ENCODE measurements at places on chromosomes 16 and 17. TPM values are rescaled to one million over a fixed set of nuclear protein-coding genes. Genes with fewer than 3 reads are reported as not detected.

Gene SHPK
- total RNA-seq, result 9.2 TPM

Gene CDH8
- not detected for total RNA-seq

GRCh38 chr16:19458722-19459379, 41.2 kb downstream of the TMC5 start:
- DNase-seq, result no peak
- H3K4me1 ChIP-seq, result no peaks in the 10 kb centered on the region
- no peaks in the 10 kb centered on the region for H3K36me3 ChIP-seq
- H3K27me3 ChIP-seq, result peaks cover 8% of the 10 kb centered on the region
- H3K4me3 ChIP-seq, result no peak overlapping the region

DNA sequence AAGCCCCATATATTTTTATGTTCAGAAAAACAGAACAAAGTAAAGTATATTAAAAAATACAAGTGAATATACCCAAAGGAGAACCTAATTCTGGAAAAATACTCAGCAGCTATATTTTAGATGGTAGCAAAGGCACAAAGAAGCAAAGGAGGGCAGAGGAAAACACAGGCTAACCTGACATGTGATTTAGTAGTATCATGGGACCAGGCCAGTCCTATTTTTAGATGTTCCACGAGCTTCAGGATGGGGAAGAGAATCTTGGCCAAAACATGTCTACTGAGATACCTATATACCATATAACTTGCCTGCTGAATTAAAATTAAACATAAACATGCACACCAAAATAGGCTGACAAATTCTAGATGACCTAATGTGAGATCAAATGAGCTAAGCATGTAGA, 32.9 kb downstream of the SMYD4 start:
- H3K27me3 ChIP-seq, result no peaks in the 10 kb centered on the region
- H3K4me1 ChIP-seq, result no peaks in the 10 kb centered on the region
- no peak overlapping the region for H3K4me3 ChIP-seq

DNA sequence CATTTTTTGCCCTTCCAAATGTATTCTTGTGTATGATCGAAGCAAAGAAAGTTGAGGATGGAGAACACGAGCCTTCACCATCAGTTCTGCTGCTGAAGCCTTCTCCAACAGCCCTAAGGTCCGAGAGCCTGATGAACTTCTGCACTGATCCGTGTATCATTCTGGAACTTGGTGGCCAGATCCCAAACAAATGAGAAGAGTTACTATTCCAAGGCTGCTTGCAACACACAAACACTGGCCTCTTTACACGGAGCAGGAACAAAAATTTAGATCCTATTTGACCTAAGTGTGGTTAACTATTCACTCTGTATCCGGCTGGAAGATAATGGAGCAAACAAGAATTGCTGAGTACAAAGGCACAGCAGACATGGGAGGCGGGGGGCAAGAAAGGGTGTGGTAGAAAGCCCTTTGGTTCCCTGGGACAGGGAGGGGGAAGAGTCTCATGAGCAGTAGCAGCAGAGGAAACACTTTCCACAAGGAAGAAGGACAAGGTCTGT, 282.9 kb downstream of the SOX9 start:
- no peak overlapping the region for H3K27ac ChIP-seq
- no peak for DNase-seq
- no peaks in the 10 kb centered on the region for H3K27me3 ChIP-seq
- H3K4me1 ChIP-seq, result no peaks in the 10 kb centered on the region
- no peak overlapping the region for H3K4me3 ChIP-seq

- H3K4me3 ChIP-seq, result peak overlapping the region; percentile 23
- peaks cover 13% of the 10 kb centered on the region for H3K27me3 ChIP-seq
- H3K4me1 ChIP-seq, result peaks cover 5% of the 10 kb centered on the region
- no peak for DNase-seq
- no peaks in the 10 kb centered on the region for H3K36me3 ChIP-seq
Measured at GRCh38 chr17:47286198-47286914, 32.7 kb downstream of the ITGB3 start.

DNA sequence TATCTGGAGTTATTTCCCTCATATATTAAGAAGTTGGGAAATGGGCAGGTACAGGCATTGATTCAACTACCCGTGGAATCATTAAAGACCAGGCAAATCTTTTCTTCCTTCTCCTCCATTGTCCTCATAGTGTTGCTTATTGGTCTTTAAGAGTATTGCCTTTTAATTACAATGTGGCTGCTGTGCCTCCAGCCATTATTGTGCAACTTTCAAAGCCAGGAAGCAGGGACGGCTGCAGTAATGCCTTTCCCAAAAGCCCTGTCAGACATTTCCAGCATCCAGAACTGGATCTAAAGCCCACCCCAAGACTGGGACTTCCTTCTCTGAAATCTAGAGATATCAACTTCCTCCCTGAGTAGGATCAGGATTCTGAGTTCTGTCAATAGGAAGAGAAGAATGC, 42.3 kb upstream of the MED9 start:
- no peak overlapping the region for H3K27ac ChIP-seq
- no peaks in the 10 kb centered on the region for H3K27me3 ChIP-seq
- H3K4me3 ChIP-seq, result no peak overlapping the region
- H3K4me1 ChIP-seq, result no peaks in the 10 kb centered on the region

Gene GNGT2
- total RNA-seq, result 27.5 TPM

DNA sequence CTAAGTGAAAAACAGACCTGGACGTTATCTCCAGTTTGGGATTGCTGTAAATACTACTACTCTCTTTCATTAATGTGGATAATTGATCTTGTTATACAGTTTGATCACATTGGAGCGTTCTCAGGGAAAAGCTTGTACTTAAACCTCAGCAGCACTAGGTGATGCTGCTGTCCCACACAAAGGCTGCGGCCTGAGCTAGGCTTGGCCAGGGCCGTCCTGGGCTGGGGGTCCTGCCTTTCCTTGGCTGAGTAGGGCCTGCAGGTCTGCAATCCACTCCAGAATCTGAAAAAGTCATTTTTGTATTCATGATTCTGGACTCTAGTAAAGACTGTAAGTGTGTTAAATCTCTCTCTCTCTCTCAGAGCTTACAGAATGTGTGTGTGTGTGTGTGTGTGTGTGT, 23.7 kb upstream of the PMFBP1 start:
- no peak overlapping the region for H3K4me3 ChIP-seq
- no peak overlapping the region for H3K27ac ChIP-seq
- H3K36me3 ChIP-seq, result no peaks in the 10 kb centered on the region
- no peak for DNase-seq

DNA sequence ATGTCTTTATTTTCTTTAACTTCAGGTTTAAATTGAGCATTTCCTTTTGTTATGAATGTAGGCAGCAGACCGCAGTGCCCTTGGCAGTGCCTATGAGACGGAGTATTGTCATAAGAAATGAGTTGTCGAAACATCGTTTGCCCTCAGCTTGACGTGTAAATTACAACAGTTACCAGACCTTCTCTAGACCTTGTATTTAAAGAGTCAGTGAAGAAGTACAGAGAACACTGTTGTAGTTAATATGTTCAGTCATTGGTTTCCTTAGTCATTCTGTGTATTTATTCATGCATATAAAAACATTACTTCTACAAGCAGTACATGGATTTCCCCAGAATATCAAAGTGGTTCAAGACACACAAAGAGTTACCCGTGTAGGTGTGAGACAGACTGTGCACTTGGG, 19.0 kb downstream of the IRF8 start:
- H3K4me1 ChIP-seq, result peaks cover 16% of the 10 kb centered on the region
- no peak overlapping the region for H3K27ac ChIP-seq
- peaks cover 10% of the 10 kb centered on the region for H3K36me3 ChIP-seq
- H3K27me3 ChIP-seq, result no peaks in the 10 kb centered on the region
- no peak for DNase-seq

DNA sequence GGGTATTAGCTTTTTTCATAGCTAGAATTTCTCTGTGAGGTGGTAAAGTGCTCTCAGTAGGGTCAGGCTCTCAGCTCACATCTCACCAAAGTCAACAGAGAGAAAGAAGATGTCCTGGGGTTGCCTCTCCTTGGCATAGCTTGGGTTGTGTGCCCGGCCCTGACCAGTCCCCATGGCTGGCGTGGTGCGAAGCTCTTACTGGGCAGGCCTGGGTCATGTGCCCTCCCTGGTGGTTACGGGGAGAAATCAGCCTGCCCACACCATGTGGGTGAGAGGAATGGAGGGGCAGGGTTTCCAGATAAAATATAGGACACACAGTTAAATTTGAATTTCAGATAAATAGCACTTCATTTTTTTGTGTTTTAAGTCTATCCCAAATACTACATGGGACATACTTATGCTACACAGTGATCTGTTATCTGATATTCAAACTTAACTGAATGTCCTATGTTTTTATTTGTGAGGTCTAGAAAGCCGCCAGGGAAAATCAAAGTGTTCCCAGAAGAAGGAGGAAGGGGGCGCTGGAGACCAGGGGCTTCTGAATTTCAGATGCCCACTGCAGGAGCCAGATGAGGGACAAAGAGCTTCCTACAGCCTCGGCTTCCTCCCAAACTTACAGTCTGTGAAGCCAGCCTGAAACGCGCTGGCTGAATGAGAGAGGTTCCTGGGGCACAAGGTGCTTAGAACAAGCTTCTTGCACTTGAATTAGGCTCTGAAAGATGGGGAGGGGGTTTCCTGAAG, 45.4 kb downstream of the NKD1 start:
- H3K27ac ChIP-seq, result no peak overlapping the region
- no peak overlapping the region for H3K4me3 ChIP-seq
- DNase-seq, result no peak
- H3K27me3 ChIP-seq, result no peaks in the 10 kb centered on the region
- peaks cover 40% of the 10 kb centered on the region for H3K4me1 ChIP-seq

DNA sequence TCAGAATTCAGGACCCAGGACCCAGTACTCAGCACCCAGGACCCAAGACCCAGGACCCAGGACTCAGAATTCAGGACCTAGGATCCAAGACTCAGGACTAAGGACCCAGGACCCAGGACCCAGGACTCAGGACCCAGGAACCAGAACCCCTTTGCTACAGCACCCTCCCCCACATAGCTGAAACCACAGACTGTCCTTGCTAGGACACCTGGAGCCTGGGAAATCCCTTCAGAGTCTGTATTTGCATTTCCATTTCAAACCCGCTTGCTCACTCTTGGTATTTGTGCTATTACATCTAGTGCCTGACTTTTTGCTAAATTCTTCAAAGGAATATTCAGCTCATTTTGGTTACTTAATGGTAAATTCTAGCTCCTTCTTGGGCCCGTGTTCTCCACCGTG, 275.8 kb upstream of the MAF start:
- no peaks in the 10 kb centered on the region for H3K4me1 ChIP-seq
- H3K4me3 ChIP-seq, result no peak overlapping the region
- H3K27ac ChIP-seq, result no peak overlapping the region
- H3K36me3 ChIP-seq, result no peaks in the 10 kb centered on the region
- no peak for DNase-seq

- no peaks in the 10 kb centered on the region for H3K4me1 ChIP-seq
- H3K36me3 ChIP-seq, result no peaks in the 10 kb centered on the region
- no peak for DNase-seq
- peaks cover 5% of the 10 kb centered on the region for H3K27me3 ChIP-seq
- no peak overlapping the region for H3K4me3 ChIP-seq
Measured at GRCh38 chr16:87196231-87196630, 121.0 kb downstream of the C16orf95 start.

- no peaks in the 10 kb centered on the region for H3K4me1 ChIP-seq
- no peaks in the 10 kb centered on the region for H3K36me3 ChIP-seq
- peaks cover 25% of the 10 kb centered on the region for H3K27me3 ChIP-seq
- H3K27ac ChIP-seq, result no peak overlapping the region
- DNase-seq, result no peak
Measured at GRCh38 chr17:55691666-55692065, 31.0 kb downstream of the TMEM100 start.

Gene PITPNM3
- total RNA-seq, result 0.70 TPM

DNA sequence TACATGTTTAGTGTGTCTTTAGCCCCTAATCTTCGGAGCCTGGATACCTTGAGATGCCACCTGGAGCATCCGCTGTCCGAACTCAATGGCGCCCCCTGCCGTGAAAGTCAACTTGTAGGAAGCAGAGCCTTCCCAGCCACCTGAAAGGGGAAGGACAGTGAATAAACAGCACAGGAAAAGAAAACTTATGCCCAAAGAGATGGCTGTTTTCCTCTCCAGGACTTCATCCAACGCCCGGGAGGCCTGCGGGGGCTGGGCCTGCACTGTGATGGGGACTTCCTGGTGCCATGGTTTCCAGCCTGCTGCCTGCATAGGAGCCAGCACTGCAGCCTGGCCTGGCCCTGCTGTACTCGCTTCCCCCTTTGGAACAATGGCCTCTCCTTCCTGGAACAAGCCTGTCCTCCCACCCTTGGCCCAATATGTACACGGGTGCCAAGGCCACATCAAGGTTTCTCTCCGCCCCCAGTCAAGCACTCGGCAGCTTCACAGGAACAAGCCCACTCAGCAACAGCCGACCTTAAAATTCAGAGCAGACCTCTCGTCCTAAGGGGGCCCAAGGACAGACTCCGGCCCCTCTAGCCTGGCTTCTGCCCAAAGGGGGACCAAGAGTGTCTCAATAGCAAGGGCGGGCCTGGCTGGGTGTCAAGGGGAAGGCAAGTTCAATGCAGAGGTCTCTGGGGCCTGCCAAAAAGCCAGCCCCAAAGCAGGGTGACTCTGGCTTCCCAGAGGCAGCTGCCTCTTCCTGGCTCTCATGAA, 4.5 kb upstream of the UNC13D start:
- no peaks in the 10 kb centered on the region for H3K27me3 ChIP-seq
- no peak overlapping the region for H3K4me3 ChIP-seq
- H3K4me1 ChIP-seq, result peaks cover 20% of the 10 kb centered on the region
- peak overlapping the region; percentile 66 for H3K27ac ChIP-seq
- DNase-seq, result peak; percentile 84
- H3K36me3 ChIP-seq, result peaks cover 9% of the 10 kb centered on the region

GRCh38 chr16:71540-72401, 660 bp downstream of the RHBDF1 start:
- no peak overlapping the region for H3K27ac ChIP-seq
- H3K27me3 ChIP-seq, result peaks cover 38% of the 10 kb centered on the region
- H3K4me3 ChIP-seq, result no peak overlapping the region

GRCh38 chr16:24409045-24409444, 130.3 kb upstream of the RBBP6 start:
- H3K27ac ChIP-seq, result no peak overlapping the region
- H3K36me3 ChIP-seq, result no peaks in the 10 kb centered on the region
- H3K27me3 ChIP-seq, result peaks cover 9% of the 10 kb centered on the region
- no peak overlapping the region for H3K4me3 ChIP-seq
- no peak for DNase-seq

Gene EFTUD2
- 123 TPM for total RNA-seq

Gene SSTR5
- total RNA-seq, result not detected

Gene CHRNE
- total RNA-seq, result 0.60 TPM

DNA sequence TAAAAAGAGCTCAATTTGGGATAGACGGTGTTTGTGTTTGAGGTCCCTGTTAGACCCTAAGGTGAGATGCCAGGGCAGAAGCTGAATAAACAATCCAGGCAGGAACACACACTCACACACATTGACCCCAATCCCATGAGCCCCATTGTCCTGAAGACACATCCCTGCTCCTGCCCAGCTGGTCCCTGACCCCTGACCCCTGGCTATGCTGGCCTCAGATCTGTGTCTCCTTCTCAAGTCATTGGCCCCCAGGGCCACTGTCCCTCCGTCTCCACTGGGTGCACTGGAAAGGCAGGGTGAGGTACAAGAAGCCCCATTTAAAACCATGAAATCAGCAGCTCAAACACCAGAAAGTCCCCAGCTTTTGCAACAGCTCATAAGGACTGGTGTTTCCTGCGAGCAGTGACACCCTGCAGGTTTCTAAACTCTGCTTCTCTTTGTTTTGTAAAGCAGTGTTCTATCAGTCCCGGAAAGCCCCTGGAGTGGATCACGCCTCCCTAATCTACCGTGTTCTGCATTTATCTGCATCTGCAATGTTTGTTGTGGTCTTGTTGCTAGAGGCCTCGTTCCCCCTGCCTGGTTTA, 18.0 kb upstream of the ASGR2 start:
- H3K4me3 ChIP-seq, result peak overlapping the region; percentile 64
- H3K27ac ChIP-seq, result peak overlapping the region; percentile 72
- no peaks in the 10 kb centered on the region for H3K27me3 ChIP-seq
- peak; percentile 74 for DNase-seq

Gene CACNG1
- not detected for total RNA-seq

Gene CBFA2T3
- total RNA-seq, result 1.7 TPM

Gene TRAPPC1
- 150 TPM for total RNA-seq

GRCh38 chr16:11180489-11180888, 75.5 kb downstream of the SOCS1 start:
- peak; percentile 29 for DNase-seq
- H3K36me3 ChIP-seq, result peaks cover 7% of the 10 kb centered on the region
- peak overlapping the region; percentile 89 for H3K27ac ChIP-seq

All from activated T-cell treated with anti-CD3 and anti-CD28 coated beads, Interleukin-2, amount 50 U/mL, for 72 hours (primary cell).